Endothelial cell of umbilical vein (primary cell): ENCODE measurements at places on chromosomes 4 and X. TPM values are rescaled to one million over a fixed set of nuclear protein-coding genes. Genes with fewer than 3 reads are reported as not detected.

The MTNR1A gene
- not detected in 2 replicates for total RNA-seq

The AMBN gene
- not detected in 2 replicates for total RNA-seq

The PAGE5 gene
- not detected in 2 replicates for total RNA-seq

The NAP1L3 gene
- 0.22 and 0.25 TPM in 2 replicates for total RNA-seq

The ZNF630 gene
- total RNA-seq = 1.5 and 1.6 TPM in 2 replicates

The UGT8 gene
- 0.11 and 0.14 TPM in 2 replicates for total RNA-seq

The FAM9C gene
- not detected in 2 replicates for total RNA-seq

The SCML2 gene
- 0.69 and 2.7 TPM in 2 replicates for total RNA-seq

The SYNPO2 gene
- total RNA-seq = 0.07 and 0.13 TPM in 2 replicates

The HDX gene
- total RNA-seq = 6.1 and 8.2 TPM in 2 replicates

The NXF2 gene
- total RNA-seq = not detected in 2 replicates

The RBM46 gene
- not detected in 2 replicates for total RNA-seq

The POU3F4 gene
- not detected in 2 replicates for total RNA-seq
